GM12864 (cell line): ENCODE measurements at places on chromosomes 16 and 17.

GRCh38 chr17:45060382-45060796, 728 bp upstream of the NMT1 start:
- no peak for DNase-seq

DNA sequence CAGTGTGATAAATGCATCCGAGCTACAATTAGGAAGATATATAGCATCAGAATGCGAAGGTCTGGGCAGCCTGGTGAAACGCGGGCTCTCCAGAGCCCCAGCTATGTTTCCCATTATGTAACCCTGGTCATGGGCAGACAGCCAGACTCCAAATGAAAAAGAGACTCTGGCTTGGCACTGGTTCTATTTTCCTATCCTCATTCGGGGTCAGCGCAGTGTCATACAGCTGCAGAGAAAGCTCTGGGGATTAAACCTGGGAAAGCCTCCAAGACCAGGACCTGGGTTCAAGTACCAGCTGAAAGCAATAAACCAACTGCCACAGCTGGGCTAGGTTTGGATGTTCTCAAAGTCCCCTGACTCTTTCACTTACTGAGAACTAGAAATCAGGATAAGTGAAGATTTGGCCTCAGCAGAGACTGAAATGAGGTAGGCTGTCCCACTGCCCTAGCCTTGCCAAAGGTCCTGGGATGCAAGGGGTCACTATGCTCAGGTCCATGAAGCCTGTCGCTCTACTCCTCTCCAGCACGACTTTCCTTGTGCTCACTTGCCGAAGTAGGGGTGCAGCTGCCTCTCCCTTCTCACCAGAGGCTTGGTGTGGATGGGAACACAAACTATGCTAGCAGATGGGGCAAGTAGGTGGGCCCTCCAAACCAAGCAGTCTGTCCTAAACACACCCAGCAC, 123.8 kb downstream of the SMG6 start:
- no peak for DNase-seq

- no peak for DNase-seq
Measured at GRCh38 chr17:28572259-28573039, 1.1 kb upstream of the PIGS start.

DNA sequence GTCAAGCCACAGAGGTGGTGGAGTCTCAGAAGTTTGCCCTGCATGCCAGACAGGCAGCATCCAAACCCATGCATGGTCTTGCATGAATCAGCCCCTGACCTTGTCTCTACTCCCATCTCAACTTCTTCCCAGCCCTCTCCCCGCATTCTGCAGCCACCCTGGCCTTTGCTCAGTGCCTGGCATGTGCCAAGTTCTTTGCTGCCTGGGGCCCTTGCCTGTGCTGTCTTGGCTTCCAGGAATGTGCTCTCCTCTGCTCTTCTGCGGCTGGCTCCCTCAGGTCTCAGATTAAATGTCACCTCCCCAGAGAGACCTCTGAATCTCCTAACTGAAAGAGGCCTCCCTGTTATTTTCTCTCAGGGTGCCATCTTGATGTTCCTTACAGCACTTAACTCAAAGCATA, 17.6 kb downstream of the DRC3 start:
- DNase-seq, result no peak

DNA sequence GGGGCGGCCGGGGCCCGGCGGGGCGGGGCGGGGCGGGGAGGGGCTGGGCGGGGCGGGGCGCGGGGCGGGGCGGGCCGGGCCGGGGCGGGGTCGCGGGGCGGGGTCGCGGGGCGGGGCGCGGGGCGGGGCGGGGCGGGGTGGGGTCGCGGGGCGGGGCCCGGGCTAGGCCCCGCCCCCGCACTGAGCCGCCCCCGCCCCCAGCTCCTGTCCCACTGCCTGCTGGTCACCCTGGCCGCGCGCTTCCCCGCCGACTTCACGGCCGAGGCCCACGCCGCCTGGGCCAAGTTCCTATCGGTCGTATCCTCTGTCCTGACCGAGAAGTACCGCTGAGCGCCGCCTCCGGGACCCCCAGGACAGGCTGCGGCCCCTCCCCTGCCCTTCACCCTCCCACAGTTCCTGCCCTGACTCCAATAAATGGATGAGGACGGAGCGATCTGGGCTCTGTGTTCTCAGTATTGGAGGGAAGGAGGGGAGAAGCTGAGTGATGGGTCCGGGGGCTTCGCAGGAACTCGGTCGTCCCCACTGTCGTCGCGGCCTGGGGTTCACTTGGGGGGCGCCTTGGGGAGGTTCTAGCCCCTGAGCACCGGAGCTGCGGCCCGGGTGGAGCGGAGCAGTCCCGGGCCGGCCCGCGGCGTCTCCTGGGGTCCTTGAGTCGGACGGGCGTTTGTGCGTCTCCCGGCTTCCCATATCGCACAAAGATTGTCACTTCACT, 795 bp upstream of the HBM start:
- DNase-seq, result no peak

- no peak for DNase-seq
Measured at GRCh38 chr17:64171041-64171440, 41.1 kb upstream of the ERN1 start.

DNA sequence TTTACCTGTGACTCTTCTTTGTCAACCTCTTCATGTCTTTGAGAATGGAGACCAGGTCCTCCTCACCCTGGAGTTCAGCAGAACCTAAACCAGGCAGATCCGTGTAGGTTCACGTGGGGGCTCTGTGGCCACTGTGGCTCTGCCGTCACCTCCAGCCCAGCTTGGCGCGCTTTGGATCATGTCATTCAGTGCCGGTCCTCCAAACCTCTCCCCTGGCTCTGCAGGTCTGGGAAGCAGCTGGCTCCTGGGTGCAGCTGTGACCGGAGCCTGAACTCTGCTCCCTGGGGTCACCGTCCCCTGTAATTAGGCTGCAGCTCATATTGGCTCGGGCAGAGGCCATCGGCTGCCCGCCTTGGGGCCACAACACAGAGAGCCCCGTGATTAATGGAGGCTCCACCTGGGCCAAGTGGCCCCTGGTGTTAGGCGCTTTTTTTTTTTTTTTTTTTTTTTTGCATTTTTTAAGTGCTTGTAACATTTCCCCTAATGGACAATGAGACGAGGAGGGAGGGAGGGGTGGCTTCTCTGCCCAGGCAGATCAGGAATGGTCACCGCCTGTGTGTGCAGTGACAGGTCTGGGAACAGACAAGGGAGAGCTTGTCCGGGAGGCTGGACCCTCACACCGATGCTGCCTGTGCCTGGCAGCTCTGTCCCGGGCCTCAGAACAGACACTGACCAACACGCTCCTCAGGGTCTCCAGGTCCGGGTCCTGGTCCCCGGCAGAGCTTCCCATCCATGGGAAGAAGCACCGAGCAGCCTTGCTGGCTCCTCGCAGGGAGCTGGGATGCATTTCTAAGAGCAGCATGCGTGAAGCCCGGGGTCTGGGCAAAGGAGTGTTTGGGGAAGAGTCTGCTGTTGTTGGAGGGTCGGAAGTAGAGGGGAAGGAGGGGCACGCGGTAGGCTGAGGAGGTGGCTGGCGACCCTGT, 247.9 kb downstream of the SEC14L1 start:
- no peak for DNase-seq

DNA sequence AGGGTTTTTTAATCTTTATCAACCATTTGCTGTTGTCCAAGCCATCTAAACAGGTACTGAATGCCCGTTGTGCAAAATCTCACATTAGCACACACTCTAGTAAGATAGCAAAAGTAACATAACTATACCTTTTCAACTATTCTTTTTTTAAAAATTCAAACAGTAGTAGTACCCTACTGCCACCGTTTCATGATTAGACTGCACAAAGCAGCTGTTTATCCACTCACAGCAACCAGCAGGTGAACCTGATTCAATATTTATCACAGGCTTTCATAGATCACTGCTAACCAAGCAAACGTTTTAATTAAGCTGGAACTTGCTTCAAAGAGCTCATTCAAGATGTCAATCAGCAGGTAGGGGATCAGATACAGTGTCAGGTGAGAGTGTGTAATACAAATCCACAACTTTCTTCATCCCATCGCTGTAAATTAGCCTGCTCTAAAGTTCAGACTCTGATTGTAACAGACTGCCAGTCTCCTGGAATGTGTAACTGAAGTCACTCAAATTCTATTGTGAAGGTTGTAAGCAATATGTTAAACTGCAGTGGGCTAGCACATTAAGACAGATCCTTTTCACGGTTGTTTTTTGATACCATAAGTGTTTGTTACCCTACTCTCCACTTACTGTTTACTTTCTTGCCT, 47.3 kb downstream of the BRIP1 start:
- DNase-seq, result no peak

DNA sequence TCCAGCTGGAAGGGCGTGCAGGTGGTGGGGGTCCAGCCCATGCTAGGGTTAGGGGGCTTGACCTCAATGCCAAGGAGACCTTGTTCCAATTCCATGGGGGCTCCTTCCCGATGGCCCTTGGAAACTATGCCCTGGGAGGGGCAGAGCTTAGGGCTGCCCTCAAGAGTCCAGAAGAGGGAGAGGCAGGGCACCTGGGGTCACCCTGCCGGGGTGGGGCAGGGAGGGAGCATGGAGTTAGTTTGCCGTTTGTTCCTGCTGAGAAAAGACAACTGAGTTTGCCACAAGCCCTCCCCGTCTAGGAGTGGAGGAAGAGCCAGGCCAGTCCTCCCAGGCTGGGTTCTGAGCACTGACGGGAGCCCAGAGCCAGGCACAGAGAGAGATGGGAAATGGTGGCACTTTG, 21.4 kb downstream of the MMP15 start:
- no peak for DNase-seq

DNA sequence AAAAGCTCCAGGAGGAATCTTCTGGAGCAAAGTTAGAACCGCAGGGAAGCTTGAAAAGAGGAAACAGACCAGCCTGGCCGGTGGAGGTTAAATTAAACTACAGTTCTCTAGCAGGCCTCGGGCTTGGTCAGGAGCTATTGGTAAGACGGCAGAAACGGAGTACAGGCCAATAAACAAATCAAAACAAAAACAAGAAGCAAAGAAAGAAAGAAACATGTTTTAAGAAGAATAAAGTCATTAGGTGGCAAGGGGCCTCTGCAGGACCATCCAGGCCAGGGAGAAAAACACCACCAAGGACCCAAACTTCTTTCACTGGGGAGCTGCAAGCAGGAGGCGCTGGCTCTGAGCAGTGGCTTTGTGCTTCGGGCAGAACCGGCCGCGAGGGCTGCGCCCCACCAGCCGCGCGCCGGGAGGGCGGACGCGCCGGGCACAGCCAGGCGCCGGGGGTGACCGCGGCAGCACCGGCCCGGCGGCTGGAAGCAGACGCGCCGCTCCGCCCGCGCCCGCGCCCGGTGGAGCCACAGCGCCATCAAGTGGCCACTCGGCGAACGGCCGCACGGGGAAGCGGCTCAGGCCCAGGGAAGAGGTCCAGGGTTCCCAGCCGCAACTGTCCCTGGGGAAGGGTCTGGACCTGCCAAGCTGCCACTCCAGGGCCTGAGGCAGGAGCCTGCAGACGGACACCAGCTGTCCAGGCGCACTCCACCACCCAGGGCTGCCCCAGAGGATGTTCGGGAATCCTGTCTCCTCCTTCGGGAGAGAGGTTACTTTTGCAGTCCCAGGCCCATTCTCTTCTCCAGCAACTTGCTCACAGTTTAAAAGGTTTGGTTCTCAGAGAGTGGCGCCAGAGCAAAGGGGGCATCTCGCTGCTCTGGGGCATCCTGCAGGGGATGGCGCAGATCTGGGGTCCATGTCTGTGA, 419.4 kb downstream of the SOX9 start:
- no peak for DNase-seq

DNA sequence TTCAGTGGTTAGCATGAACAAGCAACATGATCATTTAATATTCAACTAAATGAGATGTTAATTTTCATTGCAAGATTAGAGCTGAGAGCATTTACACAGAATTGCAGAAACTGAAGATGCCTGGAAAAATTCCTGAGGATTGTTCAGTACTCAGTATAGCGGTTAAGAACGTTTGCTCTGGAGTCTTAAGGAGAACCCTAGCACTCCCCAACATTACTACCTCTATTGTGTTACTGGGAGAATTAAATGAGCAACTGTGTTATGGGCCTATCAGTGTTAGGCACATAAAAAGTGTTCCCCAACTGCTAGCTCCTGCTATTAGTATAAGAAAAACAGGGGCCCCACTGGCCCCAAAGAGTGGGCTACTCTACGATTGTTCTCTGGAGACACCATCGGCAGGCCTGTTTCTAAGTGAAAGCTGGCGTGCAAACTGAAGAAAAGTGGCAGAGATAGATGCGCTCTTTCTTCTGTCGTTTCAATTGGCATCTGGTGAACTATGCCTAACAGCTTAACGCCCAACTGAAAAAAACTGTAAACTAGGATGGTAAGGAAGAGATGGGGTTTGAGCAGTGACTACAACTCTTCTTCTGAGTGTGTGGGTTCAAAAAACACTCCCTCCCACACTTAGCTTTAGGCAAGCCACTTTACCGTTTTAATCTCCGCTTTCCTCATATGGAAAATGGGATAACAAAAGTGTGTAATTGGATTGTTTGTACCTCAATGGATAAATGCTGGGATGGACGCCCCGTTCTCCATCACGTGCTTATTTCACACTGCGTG, 1.3 kb downstream of the CDR2 start:
- DNase-seq, result no peak

- DNase-seq, result no peak
Measured at GRCh38 chr17:49495842-49496182, 719 bp downstream of the NGFR start.

DNA sequence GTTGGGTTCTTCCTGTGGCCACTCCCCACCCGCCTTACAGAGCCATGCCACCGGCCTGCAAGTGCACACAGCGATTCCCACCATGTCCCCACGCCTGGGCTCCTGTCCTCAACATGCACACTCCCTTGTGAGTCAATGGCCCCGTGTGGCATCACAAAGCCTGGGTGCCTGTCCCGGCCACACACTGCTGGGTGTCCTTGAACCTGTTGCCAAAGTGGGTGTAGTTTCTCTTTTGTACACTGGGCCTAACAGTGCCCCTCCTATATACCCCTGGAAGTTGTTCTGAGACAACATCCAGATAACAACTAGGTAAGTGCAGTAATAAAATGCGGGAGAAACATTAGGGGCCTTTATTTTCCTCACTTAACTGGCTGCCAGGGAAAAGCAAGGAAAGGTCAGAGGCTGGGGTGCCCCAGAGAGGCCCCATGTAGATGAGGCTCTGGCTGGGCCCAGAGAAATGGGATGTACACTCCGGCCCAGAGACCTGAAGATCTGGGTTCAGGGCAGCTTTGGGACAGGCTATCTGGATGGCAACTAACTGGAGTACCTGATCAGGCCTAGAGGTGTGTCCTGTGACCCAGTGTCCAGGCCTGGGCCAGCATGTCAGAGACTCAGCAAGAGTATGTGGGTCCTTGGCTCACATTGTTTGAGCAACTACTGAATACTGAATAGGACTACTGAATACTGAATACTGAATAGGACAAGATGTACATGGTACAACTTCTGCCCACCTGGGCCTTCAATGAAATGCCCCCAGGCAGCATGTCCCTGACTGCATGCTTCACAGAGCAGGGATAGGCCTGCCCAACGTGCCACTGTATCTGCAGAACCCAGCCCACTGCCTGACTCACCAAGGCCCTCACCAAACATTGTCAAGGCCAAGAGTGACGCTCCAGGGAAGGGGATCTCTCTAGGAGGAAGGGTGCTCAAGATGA, 8.3 kb downstream of the ABCC3 start:
- DNase-seq, result no peak

GRCh38 chr16:68920349-68920748, 77.0 kb downstream of the TANGO6 start:
- DNase-seq, result no peak

GRCh38 chr17:48546137-48546923, 1.4 kb upstream of the HOXB2 start:
- no peak for DNase-seq

- no peak for DNase-seq
Measured at GRCh38 chr16:2866431-2866830, 8.5 kb upstream of the PRSS22 start.

GRCh38 chr16:27432558-27432957, 30.6 kb downstream of the IL21R start:
- no peak for DNase-seq
